Fibroblast of the aortic adventitia (primary cell): ENCODE measurements at places on chromosomes 6 and 20. TPM values are rescaled to one million over a fixed set of nuclear protein-coding genes. Genes with fewer than 3 reads are reported as not detected.

Gene RNF217
- 24.9 and 25.3 TPM in 2 replicates for total RNA-seq

Gene TRDN
- under 0.01 TPM in 1 of 2 replicates, not detected in the other for total RNA-seq

Gene POM121L2
- not detected in 2 replicates for total RNA-seq

Gene SLC17A3
- total RNA-seq = 1.1 TPM in 1 of 2 replicates, not detected in the other

Gene TNFAIP3
- 7.0 and 19.9 TPM in 2 replicates for total RNA-seq

Gene LTB
- total RNA-seq = not detected in 2 replicates

Gene WFDC12
- total RNA-seq = not detected in 2 replicates

Gene ZNF341
- total RNA-seq = 0.90 and 1.5 TPM in 2 replicates

Gene RIPPLY2
- total RNA-seq = not detected in 2 replicates

Gene HLA-DQB2
- total RNA-seq = not detected in 2 replicates

Gene CYB5R4
- 2.8 and 7.2 TPM in 2 replicates for total RNA-seq

Gene OR2B6
- not detected in 2 replicates for total RNA-seq

GRCh38 chr6:40782355-40782754 is 195.2 kb upstream of the LRFN2 start:
- DNase-seq = no peak

- no peak for DNase-seq
Observed at GRCh38 chr6:148557796-148558321, 189.0 kb upstream of the UST start.

- DNase-seq = no peak
Observed at GRCh38 chr6:139429580-139430145, 55.2 kb upstream of the CITED2 start.

GRCh38 chr6:110609101-110609500 is 132.7 kb upstream of the SLC22A16 start:
- DNase-seq = peak; percentile 52

- no peak for DNase-seq
Observed at GRCh38 chr6:23339268-23339667, 769.9 kb downstream of the HDGFL1 start.

GRCh38 chr20:58403272-58403671 is 14.2 kb downstream of the VAPB start:
- no peak for DNase-seq

DNA sequence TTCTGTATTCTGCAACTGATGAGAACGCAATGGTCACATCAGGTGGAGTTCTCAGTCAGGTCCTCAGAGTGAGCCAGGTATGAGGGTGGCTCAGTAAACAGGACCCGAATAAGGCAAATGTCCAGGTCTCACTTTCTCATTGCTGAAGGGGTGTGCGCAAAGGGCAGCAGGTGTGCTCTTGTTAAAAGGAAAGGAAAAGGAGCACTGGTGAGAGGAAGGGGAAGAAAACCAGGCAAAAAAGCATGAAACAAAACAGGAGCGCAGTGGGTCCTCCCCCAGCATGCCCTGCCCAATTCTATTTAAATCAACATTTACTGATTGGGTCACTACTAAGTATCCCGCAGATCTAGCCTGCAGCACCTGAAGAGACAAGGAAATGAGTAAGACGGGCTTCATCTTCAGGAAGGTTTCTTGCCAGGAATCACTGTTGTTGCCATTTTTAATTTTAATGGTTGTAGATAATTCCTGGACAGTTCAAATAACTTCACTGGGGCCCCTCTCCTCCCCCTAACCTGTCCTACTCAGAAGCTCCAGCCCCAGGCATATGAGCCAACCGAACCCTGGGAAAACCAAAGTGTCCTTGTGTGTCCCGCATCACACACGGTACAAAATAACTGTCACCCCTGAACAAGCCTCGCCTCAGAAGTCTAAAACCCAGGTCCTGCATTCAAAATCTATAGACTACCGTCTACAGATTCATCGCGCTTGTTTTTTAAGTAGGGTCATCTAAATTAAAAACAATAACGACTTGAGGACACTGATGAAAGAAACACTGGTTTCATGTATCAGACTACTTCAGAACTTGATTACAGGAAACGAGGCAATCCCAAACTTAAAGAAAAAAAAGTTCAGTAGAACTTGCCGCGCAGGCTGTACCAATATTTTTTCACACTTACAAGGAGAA is 980 bp downstream of the MBOAT1 start:
- no peak for DNase-seq

DNA sequence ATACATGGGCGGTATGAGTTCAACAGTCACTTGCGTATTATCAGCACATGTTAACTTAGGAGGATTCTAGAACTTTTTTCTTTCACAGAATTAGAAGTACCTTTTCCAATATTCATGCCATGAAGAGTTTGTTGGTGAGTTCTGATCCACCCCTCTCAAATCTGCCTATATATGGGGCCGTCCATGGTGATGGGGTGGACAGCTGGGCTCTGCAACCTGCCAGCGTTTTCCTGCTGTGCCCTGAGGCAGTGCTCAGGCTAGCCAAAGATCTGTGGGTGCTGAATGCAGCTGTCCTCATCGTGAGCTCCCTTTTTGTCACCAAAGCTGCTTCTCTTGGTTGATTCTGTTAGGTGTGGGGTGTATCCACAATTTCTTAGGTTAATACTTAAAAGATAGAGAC is 88.7 kb downstream of the THBS2 start:
- no peak for DNase-seq

- peak; percentile 99 for DNase-seq
Observed at GRCh38 chr6:16523606-16524379, 237.5 kb downstream of the ATXN1 start.

- DNase-seq = no peak
Observed at GRCh38 chr20:57650266-57650665, 30.0 kb upstream of the ZBP1 start.

GRCh38 chr6:52548353-52548713 is 28.5 kb downstream of the TRAM2 start:
- no peak for DNase-seq

DNA sequence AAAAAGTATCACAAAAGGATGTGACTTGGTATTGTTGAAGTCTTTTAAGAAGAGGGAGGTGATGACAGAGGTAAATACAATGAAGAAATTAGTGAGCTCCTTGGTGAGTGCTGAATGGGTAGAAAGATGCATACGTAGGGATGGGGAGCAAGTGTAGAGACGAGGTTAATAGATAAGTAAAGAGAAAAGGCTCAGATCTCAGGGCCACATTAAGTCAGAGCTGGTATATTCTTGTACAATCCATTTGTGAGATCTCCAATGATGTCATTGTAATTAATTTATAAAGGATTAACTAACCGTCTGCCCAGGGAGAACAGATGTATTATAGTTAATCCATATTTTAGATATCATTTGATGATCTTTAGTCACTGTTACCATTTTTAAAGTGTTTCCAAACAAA is 43.4 kb downstream of the SMPDL3A start:
- no peak for DNase-seq

- peak; percentile 71 for DNase-seq
Observed at GRCh38 chr6:148441454-148441911, 98.8 kb downstream of the SASH1 start.

DNA sequence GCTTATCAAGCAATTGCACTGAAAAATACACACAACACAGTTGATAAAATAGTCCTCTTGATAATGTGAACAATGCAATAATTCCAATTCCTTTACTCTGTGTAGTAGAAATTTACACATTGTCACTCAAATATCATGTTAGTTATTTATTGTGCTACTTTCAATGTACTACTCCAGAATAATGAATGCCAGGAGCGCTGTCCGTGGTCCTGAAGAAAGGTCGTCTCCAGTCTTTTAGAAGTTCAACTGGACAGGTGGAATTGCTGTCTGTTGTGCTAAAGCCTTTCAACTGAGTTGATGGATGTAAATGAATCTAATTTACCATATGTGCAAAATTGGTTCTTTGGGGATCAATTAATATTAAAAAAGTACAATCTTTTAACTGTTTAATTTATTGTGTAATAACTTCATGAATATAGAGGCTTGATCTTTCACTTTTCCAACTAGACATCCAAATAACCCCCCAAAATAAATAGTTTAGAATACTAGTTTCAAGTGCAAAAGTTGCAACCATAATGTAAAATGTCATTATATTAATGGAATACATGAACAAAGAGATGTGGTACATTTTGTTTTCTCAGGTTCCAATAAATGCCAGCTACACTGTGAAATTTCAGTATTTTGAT is 3.2 kb downstream of the GRIK2 start:
- peak; percentile 70 for DNase-seq

DNA sequence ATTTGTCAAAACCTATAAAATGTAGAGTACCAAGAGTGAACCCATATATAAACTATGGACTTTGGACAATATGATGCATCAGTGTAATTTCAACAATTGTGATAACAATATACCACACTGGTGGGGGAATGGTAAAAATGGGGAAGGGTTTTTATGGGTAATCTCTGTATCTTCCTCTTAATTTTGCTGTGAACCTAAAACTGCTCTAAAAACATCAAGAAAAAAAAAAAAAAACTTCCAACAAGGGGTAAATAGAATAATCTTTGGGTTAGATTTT is 592.0 kb upstream of the ADGRB3 start:
- DNase-seq = no peak

DNA sequence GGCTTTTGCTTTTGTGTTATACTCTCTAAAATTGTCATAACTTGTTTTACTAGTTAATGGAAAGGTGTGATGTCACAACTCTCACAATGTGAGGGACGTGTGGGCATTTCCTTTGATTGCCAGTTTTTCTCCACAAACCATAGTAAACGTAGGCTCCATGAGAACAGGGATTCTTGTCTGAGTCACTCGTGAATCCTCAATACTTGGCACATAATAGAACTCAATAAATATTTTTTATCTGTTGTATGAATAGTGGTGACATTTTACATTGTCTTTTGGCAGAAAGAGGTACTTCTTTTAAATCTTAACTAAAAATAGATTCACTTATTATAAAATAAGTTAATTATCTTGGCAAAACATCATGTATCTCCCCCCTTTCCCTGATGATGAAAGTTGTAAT is 69.0 kb upstream of the CNKSR3 start:
- DNase-seq = no peak

- peak; percentile 20 for DNase-seq
Observed at GRCh38 chr6:128979071-128979470, 96.1 kb downstream of the LAMA2 start.

DNA sequence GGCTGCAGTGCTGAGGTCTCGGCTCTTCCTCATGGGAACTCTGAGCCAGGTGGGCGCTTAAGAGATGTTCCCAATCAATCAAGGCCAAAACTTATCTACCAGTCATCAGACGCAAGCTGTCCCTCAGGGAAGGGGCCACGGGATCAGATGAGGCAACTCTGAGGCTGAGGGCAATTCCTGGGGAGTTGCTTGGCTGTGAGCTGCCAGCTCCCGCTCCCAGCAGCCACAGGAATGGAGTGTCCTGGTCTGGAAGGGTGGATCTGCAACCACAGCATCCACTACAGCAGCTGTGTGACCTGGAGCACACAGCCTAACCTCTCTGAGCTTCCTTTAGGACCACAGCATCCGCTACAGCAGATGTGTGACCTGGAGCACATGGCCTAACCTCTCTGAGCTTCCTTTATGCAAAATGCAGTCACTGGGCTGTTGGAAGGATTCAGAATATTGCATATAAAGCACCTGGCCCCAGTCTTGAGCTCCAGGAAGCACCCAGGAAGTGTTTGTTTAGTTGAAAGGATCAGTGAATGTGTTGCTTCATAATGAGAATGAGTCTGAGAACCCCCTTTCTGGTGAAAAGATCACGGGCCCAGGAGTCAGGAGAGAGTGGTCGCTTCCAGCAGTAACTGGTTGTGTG is 60.9 kb downstream of the TFAP2C start:
- DNase-seq = no peak

DNA sequence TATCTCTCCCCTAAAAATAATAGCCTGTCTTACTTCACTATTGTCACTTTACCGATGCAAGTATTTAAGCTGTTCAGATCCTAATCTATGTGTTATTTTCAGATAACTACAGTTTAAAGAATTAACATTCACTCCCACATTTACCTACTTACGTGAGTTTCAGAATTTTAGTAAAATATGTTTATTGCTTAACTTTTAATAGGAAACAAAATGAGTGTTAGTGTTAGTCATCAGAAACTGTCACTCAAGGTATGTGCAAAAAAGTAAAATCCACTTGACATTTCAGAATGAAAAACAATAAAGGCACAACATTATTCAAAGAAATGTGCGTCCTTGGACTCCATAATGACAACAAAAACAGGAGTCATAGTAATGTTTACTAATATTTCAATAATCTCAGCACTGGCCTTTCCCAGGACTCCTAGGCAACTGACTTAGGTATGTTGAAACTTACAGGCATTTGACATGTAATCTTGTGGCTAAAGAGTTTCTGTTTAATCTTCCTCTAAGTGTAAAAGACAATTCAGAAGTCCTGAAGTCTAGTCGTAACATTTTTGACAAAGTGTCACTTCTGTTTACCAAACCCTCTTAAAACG is 4.5 kb downstream of the ATXN1 start:
- no peak for DNase-seq

DNA sequence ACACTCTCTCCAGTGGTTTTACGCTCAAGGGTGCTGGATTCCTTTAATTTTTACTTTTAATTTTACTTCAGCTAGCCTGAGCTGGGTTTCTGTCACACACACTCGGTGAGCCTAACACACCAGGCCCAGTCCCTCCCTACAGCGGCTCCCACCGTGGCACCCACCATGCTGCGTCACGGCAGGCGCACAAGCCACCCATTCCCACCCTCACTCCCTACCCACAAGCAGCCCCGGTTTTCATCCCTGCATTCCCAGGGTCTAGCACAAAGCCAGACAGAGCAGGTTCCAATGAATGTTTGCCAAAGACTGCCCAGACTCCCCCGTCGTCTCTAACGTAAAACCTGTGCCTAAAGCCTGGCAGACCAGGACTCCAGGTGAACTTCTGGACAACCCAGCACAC is 50.3 kb downstream of the MYH7B start:
- no peak for DNase-seq

DNA sequence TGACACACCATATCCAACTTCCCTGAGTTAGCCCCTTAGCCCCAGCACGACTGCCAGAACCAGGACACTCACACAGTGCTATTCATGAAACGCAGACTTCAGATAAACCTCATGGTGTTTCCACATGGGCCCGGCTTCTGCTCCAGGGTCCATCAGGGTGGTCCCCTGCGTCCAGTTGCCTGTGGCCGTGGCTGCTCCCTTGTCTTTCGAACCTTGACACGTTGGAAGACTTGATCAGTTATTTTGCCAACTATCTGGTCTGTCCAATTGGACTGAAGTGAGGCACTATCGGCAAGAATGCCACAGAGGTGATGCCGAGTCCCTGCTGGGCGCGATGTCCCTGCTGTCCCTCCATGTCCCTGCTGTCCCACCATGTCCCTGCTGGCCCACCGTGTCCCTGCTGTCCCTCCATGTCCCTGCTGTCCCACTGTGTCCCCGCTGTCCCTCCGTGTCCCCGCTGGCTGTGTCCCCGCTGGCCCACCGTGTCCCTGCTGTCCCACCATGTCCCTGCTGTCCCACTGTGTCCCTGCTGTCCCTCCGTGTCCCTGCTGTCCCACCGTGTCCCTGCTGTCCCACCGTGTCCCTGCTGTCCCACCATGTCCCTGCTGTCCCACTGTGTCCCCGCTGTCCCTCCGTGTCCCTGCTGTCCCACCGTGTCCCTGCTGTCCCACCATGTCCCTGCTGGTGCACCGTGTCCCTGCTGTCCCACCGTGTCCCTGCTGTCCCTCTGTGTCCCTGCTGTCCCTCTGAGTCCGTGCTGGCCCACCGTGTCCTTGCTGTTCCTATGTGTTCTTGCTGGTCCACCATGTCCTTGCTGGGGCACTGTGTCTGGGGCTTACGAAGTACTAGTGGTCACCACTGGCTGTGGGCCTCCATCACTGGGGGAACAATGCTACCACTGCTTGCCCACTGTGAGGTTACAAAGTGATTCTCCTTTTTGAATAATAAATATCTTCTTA is 251.4 kb downstream of the DLL1 start:
- no peak for DNase-seq

- no peak for DNase-seq
Observed at GRCh38 chr6:33683051-33683571, 28.4 kb downstream of the UQCC2 start.
